ENCODE measurements at places on chromosomes 12 and 14.

DNA sequence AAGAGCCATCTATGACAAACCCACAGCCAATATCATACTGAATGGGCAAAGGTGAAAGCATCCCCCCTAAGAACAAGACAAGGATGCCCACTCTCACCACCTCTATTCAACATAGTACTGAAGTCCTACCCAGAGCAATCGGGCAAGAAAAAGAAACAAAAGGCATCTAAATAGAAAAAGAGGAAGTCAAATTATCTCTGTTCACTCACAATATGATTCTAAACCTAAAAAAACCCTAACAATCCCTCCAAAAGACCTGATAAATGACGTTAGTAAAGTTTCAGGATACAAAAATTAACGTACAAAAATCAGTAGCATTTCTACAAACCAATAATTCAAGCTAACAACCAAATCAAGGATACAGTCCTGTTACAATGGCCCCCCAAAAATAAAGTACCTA lies 26.9 kb downstream of the MDM1 start:
- no peak for DNase-seq

GRCh38 chr14:55739967-55740648 lies 160.1 kb downstream of the KTN1 start:
- peak; percentile 18 for DNase-seq

GRCh38 chr12:13278249-13278787 lies 81.8 kb downstream of the EMP1 start:
- DNase-seq = peak; percentile 86

GRCh38 chr12:53965281-53966084 lies 7.4 kb upstream of the HOXC11 start:
- no peak for DNase-seq
